NCI-H345 (cell line): ENCODE measurements at places on chromosomes 16 and 17.

DNA sequence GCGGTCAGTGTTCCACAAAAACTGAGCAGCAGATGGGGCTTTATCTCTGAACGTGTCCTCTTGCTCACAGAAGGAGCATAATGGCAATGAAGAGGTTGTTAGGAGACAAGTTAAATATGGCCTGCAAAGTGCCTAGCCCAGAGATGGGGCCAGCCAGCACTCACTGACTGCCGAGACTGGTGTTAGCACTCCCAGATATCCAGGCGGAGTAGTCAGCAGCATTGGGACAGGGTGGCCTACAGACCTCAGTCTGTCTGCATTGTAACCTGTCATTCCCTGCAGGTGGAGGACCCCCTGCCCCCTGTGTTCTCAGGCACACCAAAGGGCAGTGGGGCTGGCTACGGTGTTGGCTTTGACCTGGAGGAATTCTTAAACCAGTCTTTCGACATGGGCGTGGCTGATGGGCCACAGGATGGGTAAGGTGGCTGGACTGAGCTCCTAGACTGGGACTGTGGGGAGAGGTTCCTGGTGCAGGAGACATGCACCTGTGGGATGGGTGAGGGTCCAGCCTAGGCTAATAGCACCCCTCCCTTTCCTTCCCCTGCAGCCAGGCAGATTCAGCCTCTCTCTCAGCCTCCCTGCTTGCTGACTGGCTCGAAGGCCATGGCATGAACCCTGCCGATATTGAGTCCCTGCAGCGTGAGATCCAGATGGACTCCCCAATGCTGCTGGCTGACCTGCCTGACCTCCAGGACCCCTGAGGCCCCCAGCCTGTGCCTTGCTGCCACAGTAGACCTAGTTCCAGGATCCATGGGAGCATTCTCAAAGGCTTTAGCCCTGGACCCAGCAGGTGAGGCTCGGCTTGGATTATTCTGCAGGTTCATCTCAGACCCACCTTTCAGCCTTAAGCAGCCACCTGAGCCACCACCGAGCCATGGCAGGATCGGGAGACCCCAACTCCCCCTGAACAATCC is 4.2 kb downstream of the MFAP4 start:
- DNase-seq: no peak

GRCh38 chr17:77246110-77247047 is 105.6 kb downstream of the SEC14L1 start:
- no peak for DNase-seq

GRCh38 chr17:68570526-68570925 is 30.6 kb downstream of the FAM20A start:
- no peak for DNase-seq

DNA sequence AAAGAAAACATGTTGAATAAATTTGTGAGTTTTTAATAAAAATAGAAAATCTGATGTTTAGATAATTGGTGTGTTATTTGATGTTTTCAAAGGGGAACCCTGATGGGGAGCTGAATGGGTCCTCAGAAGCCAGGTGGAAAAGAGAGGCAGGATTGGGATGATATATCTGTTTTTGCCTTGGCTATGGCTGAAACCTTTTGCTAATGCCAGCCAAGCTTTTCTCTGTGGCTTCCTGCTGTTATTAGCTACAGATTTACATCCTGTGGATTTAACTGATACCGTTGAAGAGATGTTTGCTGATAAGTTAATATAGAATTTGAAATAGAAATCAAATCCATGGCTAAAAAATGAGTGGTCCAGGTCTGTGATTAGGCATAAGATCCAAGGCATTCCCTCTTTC is 4.2 kb upstream of the AATF start:
- DNase-seq: no peak

DNA sequence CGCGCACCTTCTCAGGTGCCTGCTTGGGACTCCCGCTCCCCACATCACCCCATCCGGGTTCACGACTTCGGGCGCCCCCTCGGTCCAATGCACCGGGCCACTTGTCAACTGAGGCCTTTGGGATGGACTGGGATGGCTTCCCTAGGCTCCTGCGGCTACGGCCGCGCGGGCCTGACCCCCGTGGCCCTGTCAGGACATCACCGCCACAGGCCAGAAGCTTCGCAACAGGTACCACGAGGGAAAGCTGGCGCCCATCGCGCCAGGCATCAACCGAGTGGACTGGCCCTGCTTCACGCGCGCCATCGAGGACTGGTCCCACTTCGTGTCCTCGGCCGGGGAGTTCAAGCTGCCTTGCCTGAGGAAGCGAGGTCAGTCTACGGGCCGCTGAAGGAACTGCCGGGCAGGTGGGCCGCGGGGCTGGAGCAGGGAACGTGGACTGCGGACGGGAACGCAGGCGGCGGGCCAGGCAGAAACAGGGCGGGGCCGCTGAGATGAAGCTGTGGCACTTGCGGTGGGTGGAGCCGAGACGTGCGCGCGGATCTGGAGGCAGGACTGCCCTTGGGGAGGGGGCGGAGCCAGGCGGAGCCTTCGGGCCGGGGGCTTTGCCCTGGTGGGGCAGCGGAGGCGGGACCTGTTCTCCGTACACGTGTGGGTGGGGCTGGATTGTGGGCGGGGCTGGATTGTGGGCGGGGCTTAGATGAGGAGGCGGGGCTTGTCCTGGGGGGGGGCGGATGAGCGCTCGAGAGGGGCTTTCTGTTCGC is 13.7 kb upstream of the CNGB1 start:
- no peak for DNase-seq

- no peak for DNase-seq
Observed at GRCh38 chr16:85992359-85992758, 93.4 kb downstream of the IRF8 start.

GRCh38 chr17:76772842-76773525 is 35.1 kb downstream of the MFSD11 start:
- DNase-seq: no peak

DNA sequence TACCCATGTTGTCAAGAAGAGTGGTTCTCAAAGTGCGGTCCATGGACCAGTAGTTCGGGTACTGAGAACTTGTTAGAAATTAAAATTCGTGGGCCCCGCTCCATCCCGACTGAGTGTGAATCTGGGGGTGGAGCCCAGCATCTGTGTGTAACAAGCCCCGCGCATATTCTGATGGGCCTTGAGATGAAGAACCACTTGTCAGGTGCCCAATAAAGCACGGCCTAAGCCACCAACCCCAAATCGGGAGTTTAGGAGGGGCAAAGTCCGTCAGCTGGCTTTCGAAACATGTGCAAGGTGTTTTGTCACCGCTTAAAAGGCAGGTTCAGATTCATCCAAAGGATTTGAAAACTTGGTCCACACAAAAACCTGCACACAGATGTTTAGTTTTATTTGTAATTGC is 29.5 kb downstream of the PSMD12 start:
- DNase-seq: no peak

DNA sequence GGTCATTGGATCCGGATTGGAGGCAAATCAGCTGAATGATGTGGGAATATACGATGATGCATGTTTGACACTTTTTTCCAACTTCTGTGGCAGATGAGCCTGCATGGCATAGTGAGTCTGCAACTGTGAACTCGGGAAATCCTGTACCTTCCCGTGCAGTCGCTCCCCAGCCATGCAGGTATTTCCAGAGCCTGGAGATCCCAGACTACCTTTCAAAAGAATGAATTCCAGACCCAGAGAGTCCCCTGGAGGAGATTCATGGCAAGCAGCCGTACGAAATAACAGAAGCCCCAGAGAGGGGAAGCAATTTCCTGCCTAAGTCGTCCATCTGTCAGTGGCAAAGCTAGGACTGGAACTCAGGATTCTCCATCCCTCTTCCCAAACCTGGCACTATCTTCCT is 75.7 kb upstream of the FAM20A start:
- DNase-seq: no peak

DNA sequence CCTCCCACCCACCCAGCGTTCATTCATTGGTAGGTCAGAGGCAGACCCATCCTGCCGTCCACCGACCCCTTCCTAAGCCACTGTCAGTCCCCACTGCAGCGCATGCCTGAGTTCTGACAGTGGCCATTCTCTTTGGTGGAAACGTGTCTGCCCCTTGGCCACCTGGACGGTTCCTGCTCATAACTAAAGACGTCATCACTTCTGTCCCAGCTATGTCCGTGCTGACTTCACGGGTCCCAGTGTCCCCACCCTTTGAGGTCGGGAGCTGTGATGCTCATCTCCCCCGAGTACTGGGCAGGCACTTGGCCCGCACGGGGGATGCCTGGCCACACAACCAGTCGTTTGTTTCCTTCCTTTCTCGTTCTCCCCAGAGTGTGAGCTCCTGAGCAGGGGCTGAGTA is 267.1 kb downstream of the C16orf95 start:
- no peak for DNase-seq

DNA sequence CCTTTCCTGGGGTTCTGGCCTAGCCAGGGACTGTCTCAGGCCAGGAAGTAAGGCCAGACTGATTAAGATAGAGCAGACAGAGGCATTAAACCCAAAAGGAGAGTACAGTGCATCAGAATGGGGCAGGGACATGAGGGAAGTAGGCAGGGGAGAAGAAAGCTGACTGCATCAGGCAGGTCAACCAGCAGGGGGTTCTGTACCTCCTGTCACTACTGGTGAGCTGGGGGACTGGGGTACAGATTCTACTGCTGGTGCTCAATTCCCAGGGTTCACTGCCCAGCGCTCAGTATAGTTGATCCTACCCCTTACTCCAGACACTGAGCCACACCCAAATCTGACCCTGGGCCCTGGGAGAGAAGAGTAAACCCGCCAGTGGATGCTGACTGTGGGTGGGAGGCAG is 12.9 kb upstream of the MTMR4 start:
- DNase-seq: no peak

DNA sequence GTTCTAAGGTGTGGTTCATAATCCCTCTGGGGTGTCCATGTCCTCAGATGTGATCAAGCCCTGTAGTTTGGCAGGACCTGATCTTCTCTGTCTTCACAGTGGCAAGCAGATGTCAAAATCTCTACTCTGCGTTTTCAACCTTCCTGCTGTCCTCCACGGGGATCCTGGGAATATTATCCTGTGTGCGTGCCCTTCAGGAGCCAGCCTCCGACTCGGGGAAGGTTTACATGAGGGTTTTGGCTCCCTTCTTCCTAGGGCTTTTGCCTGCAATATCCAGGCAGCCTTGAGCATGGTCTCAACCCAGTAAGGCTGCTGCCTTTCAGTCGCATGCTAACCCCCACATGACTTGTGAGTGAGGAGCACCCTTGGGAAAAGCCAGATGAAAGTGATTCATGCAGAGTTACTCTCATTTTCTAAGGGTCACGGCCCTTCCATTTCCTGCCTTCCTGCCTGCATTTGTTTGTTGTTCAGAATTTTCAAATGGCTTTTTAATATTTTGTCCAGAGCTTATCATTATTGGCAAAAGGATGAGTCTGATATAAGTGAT is 202.2 kb upstream of the CHMP6 start:
- DNase-seq: no peak

DNA sequence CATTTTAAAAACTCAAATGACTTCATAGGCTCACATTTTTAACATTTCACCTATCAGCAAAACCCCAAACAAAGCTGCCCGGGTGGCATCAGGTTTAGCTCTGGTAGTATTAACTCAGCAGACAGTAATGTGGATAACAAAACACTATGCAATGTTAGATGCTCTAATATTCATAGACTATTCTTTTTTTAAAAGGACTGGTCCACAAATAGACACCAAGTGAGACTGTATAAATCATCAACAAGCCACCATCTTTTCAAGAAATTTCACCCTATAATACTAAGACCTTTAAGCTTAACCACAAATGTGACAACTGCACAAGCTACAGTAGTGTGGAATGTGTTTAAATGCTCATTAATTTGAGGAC is 20.2 kb downstream of the SNN start:
- no peak for DNase-seq
